Stimulated activated CD8-positive, alpha-beta memory T cell treated with anti-CD3 and anti-CD28 coated beads, Interleukin-7, amount 100 ng/mL, for 4 hours (primary cell): ENCODE measurements at places on chromosomes 1 and 21.

GRCh38 chr1:180291004-180291403, 60.9 kb downstream of the LHX4 start:
- no peak for DNase-seq

GRCh38 chr1:226186124-226187018, at the start of gene ACBD3:
Gene ACBD3, minus strand, starts transcription at chr1:226186741. Its CDS starts 66 bp downstream, at chr1:226186675.
- peak; percentile 73 for DNase-seq

- no peak for DNase-seq
Observed at GRCh38 chr1:165520646-165521045, 23.2 kb upstream of the LRRC52 start.

- no peak for DNase-seq
Observed at GRCh38 chr1:66214901-66215300, 319.1 kb upstream of the SGIP1 start.

DNA sequence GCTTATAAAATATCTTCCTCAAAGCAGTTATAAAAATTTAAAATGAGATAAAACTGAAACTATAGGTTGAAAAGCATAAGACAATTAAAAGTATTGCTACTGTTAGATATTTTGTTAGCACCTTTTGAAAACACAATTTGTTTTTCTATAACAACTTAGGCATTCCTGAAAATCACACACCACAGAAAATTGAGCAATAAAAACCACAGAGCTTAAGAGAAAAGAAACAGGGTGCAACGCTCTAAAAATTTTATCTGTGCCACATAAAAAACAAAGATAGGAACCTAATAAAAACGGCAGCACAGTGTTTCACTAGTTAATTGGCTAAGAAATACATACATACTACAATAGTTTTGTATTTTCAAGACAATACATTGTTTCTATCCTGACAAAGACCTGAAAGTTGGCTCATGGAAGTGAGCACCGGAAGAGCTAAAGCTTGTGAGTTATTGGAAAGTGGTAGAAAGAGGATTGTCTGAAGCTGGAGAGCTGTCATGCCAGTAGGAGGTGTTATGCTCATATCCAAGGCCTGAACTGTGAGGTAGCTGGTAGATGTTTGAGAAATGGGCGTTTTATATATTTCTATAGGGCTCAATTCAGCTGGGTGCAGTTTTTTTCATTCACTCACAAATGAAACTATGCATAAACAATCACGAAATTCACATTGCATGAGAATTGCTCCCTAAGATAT, 45.8 kb downstream of the RGS7 start:
- no peak for DNase-seq

DNA sequence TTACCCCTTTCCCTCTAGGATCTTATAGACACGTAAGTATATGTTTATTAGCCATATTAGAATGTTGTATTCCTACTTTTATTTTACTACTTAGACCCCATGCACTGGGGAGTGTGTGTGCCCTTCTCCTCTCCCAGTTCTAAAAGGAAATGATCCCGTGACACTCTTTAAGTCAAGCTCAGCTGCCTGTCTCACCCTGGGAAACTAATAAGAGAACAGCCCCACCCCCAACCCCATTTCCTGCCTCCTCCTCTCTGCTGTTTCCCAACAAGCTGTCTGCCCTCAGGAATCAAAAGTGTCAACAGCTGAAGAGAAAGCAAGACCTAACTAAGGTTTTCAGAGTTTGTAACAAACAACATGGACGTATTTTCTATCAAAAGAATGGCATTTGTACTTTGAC, 92.6 kb upstream of the VAV3 start:
- DNase-seq: no peak

- DNase-seq: no peak
Observed at GRCh38 chr1:227771326-227771725, 36.1 kb downstream of the SNAP47 start.

GRCh38 chr1:73662526-73662925, 535.5 kb downstream of the LRRIQ3 start:
- no peak for DNase-seq
